Upper lobe of left lung (tissue), 6 donors: ENCODE measurements at places on chromosomes 13 and 19. TPM values are rescaled to one million over a fixed set of nuclear protein-coding genes. Genes with fewer than 3 reads are reported as not detected.
A peak's percentile ranks its signal among the peaks of the same experiment; 100 is the strongest.

DNA sequence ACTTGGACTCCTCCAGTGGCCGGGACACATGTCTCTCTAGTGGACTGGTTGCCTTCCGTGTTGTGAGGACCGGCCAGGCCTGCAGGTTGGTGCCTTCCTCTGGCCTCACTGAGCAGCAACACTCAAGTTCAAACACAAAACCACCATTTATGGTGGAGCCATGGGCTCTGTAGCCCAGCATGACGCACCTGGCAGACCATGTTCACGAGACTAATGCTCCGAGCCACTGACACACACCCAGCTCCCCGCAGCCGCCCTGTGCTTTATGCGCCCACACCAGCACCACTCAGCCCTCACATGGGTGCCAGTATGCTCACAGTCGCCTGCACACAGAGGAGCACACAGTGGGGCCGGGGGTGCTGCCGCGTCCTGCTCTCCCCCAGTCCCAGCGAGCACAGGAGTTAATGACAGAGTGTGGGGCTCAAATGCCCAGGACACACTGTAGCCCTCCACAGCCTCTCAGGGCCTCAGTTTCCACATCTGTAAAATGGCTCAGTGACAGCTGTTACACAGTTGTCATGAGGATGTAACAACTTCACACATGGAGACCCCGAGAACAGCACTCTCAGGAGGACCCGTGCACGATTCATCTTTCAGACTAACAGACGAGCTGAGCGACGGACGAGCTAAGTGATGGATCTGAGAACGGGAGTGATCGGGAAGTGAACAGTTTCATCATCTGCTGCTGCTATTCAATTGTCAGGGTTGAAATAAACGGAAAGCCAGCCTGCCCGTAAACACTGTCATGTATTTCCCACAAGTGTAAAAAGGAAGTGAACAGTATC, 7.8 kb downstream of the GAS6 start:
- DNase-seq: peak; percentile 68

GRCh38 chr19:52214241-52214640, 24.4 kb downstream of the PPP2R1A start:
- no peak for DNase-seq

GRCh38 chr13:110616103-110617101, 1.1 kb downstream of the NAXD start:
- no peak for DNase-seq

The KANK3 gene
- 27.7 TPM for total RNA-seq

DNA sequence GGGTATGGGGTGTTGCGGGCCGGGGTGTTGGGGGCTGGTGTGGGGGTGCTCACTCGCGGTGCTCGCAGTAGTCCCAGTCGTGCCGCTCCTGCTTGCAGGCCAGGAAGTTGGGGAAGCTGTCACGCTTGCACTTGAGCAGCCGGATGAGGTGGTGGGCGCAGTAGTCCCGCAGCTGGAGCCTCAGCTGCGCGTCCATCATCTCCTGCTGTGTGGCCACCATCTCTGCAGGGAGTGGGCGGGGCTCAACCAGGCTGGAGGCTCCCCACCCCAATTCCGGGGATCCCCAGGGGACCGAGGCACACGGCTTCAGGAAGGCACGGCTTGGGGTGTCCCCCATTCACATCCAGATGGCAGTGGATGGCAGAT, 5.2 kb downstream of the NDUFB7 start:
- DNase-seq: peak; percentile 56

DNA sequence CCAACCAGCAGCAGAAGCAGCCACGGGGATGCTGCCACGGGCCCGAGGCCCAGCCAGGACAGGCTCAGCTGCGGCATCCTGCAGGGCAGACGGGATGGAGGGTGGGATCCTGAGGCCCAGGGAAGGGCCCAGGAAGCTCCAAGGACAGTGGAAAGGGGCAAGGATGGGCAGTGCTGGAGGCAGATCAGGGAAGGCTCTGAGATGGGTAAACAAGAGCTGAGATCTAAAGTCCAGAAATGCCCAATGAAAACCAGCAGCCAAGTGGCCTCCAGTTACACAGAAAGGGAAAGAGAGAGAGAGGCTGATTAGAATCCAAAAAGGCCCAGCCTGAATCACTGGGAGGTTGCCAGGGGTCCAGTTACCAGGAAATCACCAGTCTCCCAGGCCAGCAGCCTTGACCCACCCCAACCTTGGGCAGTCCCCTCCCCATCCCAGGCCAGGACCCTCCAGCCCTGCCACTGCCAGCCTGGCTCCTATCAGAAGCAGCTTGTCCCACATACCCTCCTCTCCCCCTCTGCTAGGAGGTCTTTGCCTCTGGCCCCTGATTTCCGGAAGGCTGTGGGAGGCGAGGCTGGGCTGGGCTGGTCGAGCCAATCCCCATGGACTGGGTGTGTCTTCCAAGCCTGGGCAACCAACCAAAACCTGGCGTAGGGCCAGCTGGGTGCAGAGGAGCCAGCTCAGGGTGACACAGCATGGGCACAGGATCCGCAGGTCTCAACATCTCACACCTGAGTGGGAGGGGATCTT, at the start of gene CYP4F11:
CYP4F11 (minus strand) TSS at position 198 of the 747 bp plus-strand sequence; CDS start at position 77, 121 bp downstream.
- DNase-seq: peak; percentile 71

GRCh38 chr13:27419328-27419727, 5.1 kb upstream of the GTF3A start:
- DNase-seq: no peak

DNA sequence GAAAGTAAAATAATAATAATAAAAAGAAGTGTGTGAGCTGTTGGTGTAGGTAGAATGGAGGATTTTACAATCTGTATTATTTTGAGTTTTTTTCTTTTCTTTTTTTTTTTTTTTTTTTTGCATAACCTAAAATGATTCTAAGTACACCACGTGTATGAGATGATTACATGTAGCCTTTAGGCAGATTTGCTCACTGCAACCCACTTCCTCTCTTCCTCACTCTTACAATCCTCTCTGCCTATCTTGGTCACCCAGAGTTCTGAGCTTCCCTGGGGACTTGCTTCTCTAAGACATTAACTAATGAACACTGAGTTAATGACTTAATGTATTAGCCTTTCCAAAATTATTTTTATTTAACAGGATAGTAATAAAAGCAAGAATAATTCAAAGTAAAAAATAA, 1169.6 kb downstream of the EFNB2 start:
- no peak for DNase-seq

DNA sequence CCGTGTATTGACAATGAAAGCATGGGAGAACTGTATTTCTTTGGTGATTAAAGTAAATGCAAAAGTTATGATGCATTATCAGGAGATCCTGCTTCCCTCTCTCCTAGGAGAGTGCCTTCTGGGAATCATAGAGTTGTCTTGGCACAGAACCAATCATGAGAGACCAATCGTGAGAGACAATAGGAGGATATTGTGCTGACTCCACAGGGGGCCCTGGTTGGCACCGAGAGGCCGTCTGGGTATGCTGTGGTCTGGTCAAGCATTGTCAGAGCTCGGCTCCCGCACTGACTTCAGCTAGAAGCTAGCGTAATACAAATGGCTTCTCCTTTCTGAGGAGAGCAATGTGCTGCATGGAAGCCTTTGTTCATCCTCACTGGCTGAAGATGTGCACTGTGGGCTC, 131.5 kb upstream of the GJB6 start:
- DNase-seq: no peak

The FAM187B gene
- not detected for total RNA-seq

The ANKLE1 gene
- total RNA-seq: 0.57 TPM

- no peak for DNase-seq
Observed at GRCh38 chr19:19740755-19741154, 7.8 kb upstream of the ZNF14 start.

DNA sequence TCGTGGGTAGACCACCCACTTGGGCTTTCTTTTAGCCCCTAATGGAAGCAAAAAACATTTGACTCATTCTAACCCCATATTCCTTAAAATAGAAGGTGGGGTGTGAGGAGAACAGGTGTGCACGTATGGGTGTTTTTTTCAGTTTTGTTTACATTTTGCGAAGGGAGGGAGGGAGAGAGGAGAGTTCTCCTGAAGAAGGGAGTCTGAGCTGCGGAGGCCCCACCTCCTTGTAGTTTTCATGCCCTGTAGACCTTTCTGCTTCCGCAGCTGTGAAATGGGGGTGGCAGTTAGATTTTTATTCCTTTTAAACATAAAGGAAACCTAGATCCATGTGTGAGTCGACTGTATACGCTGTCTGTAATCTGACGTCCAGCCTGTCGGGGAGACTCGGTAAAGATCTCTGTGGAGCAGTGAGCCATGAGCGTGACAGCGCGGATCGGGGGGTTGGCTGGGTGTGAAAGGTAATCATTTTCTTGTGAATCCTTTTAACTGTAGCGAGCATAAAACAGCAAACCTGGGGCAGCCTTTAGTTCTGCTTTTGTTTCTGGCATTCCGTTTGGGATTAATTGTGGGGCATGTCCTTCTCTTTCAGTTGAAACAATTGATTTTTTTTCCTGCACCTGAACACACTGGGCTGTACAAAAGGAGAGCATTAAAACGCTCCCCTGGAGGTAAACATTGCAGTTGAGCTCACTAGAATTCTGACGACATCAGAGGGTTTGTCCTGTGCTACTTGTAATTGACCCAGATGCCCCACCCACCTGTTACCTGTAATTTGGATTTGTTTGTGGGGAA, 2.3 kb downstream of the UPF1 start:
- peak; percentile 46 for DNase-seq
